ENCODE measurements at places on chromosomes 7 and 10.
A peak's percentile ranks its signal among the peaks of the same experiment; 100 is the strongest.

DNA sequence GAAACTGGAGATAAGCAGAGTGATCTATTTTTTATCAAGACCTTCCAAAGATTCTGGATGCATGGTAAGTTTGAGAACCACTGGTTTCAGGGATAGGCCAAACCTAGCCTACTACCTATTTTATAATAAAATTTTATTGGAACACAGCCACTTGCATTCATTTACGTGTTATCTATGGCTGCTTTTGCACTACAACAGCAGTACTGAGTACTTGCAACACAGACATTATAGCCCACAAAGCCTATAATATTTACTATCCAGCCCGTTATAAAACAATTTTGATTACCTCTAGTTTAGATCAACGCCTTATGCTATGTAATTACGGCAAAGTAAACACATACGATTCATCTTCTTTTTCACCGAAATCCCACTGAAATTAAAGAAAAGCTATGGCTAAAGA, 18.4 kb downstream of the STEAP1 start:
- DNase-seq: no peak

DNA sequence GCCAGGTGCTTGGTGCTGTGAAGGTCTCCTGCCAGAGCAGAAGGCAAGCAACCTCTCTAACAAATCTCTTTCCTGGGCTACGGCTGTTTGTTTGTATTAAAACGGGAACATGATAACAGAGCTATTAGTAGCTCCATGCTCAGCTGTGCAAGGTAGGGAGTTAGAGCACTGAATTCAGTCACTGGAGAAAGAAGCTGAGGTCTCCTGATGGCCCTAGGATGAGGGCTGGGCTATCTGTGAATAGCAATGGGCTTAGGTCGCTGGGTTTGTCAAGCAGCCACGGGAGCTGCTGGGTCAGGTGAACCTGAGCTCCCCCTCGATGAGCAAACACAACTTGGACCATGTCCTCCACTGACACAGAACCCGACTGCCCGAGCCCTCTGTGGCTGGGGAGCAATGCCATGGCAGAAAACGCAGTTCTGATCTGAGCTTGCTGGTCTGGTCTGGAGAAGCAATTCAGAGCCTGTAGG, 24.4 kb downstream of the TACC2 start:
- DNase-seq: no peak

DNA sequence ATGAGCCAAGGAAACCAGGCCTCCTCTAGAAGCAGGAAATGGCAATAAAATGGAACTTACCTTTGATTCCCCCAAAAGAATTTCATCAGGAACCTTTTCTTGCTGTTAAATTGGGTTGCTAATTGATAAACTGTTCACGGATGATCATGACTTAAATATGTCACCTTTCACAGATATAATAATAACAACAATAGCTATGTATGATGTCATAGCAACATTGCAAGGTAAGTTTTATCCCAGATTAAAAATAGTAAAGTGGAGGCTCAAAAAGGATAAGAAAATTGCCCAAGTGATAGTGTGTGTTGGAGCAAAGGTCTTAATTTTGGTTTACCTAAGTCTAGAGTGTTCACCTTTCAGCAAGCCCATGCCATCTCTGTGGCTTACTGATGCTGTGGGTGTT, 357.6 kb upstream of the CELF2 start:
- no peak for DNase-seq

DNA sequence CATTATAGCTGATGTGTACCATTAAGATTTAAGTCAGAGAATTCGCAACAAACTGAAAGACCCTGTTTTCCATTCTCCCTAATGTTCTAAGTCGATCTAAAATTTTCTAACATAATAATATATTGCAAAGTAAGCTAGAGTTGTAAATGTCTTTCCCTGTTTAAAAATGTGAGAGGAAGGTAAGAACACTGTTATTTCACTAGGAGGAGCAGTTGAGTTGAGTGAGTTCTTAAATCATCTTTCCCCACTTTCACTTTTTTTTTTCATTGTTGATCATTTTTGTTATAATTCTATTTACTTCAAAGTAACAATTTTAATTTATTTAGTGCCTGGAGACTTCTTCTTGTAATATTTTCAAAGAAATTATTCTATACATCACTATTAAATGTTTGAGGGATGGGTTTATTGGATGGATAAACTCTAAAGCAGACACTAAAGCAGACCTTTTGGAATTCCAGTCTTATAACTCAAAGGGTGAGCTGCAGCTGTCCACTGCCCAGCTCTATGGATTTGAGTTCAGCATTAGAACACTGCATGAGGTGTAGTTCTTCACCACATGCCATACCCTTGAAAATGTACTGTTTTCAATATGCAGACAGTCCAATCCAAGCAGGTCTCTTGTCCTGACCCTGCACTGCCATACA, 181.3 kb upstream of the FZD1 start:
- no peak for DNase-seq

GRCh38 chr10:91975438-91975837, 51.9 kb downstream of the BTAF1 start:
- DNase-seq: no peak

DNA sequence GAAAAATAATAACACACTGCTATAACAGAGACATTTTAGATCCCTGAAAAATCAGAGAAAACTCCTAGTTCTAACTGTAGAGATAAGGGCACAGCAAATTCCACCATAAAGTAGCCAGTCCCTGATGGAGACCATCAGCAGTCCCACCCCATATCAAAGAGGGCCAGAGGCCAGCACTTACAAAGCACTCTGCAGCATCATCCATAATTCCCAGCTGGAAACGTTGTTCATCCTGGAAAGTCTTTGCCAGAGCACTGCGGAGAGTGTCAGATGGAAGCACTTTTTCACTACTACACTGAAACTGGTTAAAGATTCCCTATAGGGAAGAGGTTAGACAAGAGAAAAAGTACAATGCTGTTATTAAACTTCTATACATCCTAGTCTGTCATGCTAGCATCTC, 45.8 kb downstream of the USP54 start:
- DNase-seq: no peak

GRCh38 chr7:6360841-6361240, 86.9 kb downstream of the DAGLB start:
- DNase-seq: no peak

DNA sequence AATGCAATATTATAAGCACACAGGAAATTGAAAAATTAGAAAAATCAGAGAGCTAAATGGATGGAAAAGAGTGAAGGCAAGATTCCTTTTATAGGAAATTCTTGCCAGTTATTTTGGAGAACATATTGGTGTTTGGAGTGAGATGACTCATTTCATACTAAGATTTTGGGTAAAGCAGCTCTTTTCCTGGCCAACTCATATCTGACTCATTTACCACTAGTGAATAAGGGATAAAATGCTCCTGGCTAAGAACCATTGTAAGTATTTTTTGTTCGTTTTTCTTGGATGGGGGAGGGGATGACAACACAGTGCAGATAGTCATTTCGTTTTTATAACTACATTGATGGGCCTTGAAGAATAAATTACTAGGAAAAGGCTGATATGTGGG, 139.3 kb downstream of the TWIST1 start:
- no peak for DNase-seq

- no peak for DNase-seq
Measured at GRCh38 chr10:131724169-131724545, 176.7 kb upstream of the PPP2R2D start.

DNA sequence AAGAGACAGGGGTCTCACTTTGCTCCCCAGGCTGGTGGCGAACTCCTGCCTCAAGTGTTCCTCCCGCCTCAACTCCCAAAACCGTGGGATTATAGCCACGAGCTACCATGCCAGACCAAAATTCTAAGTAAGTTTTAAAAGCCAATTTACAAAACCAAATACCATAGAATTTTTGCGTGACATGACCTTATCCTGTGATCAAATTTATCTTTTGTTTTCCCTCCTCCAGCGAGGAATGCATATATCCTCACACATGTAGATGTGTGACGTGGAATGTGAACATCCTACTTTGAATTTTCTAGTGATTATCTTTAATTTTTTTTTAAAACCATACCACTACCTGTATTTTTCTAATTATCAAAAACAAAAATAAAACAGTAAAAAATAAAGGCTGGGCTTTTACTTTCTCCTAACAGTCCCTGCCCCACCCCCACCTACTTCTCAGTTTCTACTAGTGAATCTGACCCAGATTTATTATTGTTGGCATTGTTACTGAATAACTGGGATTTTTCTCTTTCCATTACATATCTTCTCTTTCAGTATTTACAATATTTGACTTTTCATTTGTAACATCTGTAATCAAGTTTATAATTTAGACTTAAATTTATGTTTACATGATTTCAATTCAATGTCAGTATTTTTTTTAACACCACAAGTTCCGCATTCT, 26.0 kb downstream of the CYTH3 start:
- peak; percentile 88 for DNase-seq

GRCh38 chr7:149440222-149440621, 20.6 kb downstream of the ZNF777 start:
- no peak for DNase-seq

GRCh38 chr10:103733045-103733419, 122.3 kb downstream of the SH3PXD2A start:
- no peak for DNase-seq

- DNase-seq: peak; percentile 22
Measured at GRCh38 chr7:46776790-46777189, 805.1 kb downstream of the TNS3 start.

DNA sequence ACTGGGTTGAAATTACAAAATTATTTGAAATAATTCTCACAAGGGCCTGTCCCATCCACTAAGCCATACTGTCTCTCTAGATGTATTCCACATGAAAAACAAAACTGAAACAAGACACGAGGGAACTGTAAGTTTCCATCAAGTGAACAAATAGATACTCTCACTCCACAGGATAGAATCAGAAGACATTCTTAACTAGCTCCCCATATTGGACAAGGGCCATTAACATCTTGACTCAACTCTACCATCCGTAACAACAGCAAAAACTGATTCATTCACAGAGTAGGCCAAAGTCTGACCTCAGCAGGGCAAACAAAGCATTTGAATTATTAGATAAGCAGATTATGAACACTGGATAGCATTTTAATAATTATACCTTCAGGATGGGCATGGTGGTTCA, 29.1 kb downstream of the UBE2H start:
- no peak for DNase-seq

DNA sequence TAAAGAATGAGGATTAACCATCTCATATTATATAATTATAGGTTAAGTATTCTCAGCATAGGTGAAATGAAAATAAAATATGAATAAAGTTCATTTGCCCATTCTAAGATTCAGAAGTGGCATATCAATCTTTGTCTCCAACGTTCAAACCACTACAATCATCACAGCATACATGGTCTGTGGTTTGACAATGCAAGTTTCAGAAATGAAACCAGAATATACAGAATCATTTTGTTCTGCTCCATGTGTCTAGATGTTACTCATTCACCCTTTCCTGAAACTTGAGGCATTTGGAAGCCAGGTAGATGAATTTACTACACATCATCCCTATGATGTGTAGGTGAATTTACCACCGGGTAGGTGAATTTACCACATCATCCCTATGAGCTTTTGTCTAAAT, 44.5 kb upstream of the PPP1R3A start:
- no peak for DNase-seq

GRCh38 chr10:88996927-88997326, 6.3 kb downstream of the FAS start:
- DNase-seq: no peak

- DNase-seq: no peak
Measured at GRCh38 chr7:5435291-5436002, 11.8 kb upstream of the TNRC18 start.

DNA sequence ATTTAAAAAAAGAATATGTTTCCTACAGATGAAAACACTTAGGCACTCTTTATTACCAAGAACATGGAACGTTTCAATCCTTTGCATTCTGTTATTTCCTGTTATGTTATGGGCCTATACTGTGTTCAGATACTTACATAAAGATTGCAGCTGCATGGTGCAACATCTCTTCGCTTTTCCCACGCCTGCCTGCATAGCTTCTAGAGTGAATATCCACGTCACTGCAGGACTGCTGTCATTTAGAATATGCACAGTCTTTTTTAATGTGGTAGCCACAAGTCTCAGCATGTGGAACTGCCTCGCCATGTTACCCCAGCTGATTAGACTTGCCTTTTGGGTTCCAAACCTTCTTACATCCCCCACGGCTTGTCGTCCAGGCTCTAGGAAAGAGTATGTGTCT, 69.6 kb upstream of the GATA3 start:
- no peak for DNase-seq

DNA sequence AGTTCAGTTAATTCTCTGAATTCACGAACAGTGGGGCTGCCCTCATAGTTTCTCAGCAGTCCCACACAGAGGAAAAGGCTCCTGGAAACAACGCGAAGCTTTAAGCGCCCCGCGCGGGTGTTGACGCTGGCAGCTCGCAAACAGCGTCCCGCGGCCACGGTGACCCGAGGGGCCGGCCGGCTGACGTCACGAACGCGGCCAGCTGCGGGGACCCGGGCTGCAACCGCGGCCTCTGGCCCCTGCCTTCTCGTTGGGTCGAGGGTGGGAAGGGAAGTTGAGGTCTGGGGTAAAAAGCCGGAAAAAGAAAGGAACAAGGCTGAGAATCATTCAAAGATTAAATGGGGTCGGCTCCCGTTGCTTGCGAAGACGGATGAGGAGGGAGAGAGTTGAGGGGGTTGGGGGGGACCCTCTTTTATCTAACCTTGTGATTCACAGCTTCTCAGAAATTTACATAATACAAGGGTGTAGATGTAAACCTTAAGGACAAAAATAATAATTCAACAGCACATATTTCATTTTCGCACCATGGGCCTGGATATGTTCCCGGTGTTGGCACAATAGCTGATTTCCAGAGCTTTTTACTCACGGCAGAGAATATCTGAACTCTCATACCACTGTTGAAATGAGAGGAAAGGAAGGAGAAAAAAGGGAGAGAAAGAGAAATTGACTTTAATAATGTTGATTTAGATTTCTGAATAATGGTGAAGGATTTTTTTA, 7.3 kb upstream of the FEZF1 start:
- no peak for DNase-seq

DNA sequence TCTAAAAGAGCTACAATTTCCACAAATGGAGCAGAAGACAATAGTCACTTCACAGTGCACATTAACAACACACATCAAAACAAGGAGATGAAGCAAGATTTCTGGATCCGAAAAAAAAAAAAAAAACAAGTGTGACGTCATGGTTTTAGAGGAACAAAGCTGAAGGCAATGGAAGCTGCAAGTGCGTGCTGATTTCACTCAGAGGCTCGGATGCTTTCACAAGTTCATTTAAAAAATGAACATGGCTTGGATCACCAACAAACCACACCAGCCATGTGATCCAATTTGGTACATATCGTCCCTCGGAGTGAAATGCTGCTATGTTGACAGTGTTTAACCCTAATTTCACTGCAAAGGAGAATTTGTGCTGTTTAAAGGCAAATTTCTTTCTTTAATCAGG, 337.0 kb upstream of the PRKCQ start:
- no peak for DNase-seq

DNA sequence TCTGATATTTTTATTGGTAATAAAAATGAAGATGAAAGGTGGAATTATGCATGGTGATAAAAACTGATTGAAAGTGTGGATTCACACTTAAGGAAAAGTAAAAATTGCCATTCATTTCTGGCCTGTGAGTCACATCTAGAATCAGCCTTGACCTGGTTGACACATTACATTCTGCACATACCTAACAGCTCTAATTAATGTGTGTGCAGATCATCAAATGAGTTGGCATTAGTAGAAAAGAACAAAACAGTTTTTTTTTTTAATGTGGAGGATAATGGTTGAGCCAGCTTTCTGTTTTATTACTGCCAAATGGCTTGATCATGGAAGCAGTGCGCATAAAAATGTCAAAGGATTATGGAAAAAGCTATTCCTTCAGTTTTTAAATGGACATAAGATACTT, 142.6 kb upstream of the TMEM196 start:
- DNase-seq: no peak

GRCh38 chr10:90587081-90587491, 270.8 kb downstream of the HTR7 start:
- peak; percentile 55 for DNase-seq
